Smooth muscle cell of the pulmonary artery (primary cell): ENCODE measurements at places on chromosomes 12 and 14. TPM values are rescaled to one million over a fixed set of nuclear protein-coding genes. Genes with fewer than 3 reads are reported as not detected.

Gene TPH2
- not detected in 2 replicates for total RNA-seq

Gene KCNH5
- 0.03 and 0.07 TPM in 2 replicates for total RNA-seq

Gene ZC2HC1C
- total RNA-seq, result 0.69 and 0.85 TPM in 2 replicates

Gene ABCC9
- total RNA-seq, result 22.9 and 46.0 TPM in 2 replicates

Gene APOF
- total RNA-seq, result not detected in 2 replicates

Gene TMPRSS12
- not detected in 2 replicates for total RNA-seq

Gene HOXC12
- total RNA-seq, result not detected in 2 replicates
